Gastrocnemius medialis (tissue), 4 donors: ENCODE measurements at places on chromosomes 3 and 15. TPM values are rescaled to one million over a fixed set of nuclear protein-coding genes. Genes with fewer than 3 reads are reported as not detected.

Gene FBXO22
- total RNA-seq, result 13.2 TPM

Gene CPLX3
- total RNA-seq, result not detected

Gene GOLGA6L4
- total RNA-seq, result 0.55 TPM

Gene CAPN3
- total RNA-seq, result 131 TPM

Gene C2CD4B
- total RNA-seq, result 2.4 TPM

Gene GHSR
- not detected for total RNA-seq

Gene LRRC49
- total RNA-seq, result 4.4 TPM

Gene SLC35G2
- 3.2 TPM for total RNA-seq

Gene HCN4
- not detected for total RNA-seq

Gene TFG
- 60.8 TPM for total RNA-seq

Gene NANOGP8
- not detected for total RNA-seq

Gene SLC51A
- not detected for total RNA-seq

Gene SLC9C1
- not detected for total RNA-seq

Gene GRK7
- not detected for total RNA-seq

Gene ARGFX
- total RNA-seq, result not detected

Gene GRAMD1C
- 0.29 TPM for total RNA-seq

Gene BLM
- 15.0 TPM for total RNA-seq

Gene RBP2
- not detected for total RNA-seq

Gene GOLGA8R
- total RNA-seq, result 0.98 TPM

Gene GHRL
- total RNA-seq, result not detected

Gene POU1F1
- total RNA-seq, result not detected

Gene TRIM42
- not detected for total RNA-seq
